ENCODE measurements at places on chromosomes 2 and 18. TPM values are rescaled to one million over a fixed set of nuclear protein-coding genes. Genes with fewer than 3 reads are reported as not detected.

The ZNF521 gene
- 8.5 TPM for total RNA-seq

The SETBP1 gene
- 1.0 TPM for total RNA-seq

The MLPH gene
- total RNA-seq = 53.1 TPM

The ORC2 gene
- 22.9 TPM for total RNA-seq

The TSGA10 gene
- 8.2 TPM for total RNA-seq

The HJURP gene
- total RNA-seq = 86.3 TPM

The FBLN7 gene
- 0.68 TPM for total RNA-seq

DNA sequence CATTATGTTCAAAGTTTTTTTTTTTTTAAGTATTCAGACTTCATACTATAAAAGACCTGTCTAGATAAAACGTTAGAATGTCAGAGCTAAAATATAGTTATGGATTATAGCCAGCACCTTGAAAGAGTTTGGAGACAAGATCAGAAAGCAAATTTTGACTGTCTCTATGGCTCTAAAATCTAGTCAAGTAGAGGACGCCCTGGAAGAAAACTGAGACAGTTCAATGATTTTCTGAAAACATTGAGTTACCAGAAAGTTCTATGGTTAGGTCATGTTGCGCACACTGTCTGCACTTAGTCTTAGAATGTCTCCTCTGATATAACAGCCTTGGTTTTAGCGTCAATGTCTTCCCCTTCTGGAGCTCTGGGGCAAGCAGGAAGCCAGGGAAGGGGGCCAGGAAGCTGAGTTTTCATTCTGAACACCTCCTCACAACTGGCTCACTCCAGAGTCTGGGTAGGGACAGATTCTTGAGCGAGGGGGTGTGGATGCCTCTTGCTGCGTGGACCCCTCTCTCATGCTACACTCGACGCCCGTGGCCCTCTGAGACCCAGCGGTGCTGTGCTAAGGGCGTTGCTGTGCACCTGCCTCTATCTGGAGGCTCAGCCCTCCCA, 99.5 kb downstream of the RNF144A start:
- DNase-seq = no peak

DNA sequence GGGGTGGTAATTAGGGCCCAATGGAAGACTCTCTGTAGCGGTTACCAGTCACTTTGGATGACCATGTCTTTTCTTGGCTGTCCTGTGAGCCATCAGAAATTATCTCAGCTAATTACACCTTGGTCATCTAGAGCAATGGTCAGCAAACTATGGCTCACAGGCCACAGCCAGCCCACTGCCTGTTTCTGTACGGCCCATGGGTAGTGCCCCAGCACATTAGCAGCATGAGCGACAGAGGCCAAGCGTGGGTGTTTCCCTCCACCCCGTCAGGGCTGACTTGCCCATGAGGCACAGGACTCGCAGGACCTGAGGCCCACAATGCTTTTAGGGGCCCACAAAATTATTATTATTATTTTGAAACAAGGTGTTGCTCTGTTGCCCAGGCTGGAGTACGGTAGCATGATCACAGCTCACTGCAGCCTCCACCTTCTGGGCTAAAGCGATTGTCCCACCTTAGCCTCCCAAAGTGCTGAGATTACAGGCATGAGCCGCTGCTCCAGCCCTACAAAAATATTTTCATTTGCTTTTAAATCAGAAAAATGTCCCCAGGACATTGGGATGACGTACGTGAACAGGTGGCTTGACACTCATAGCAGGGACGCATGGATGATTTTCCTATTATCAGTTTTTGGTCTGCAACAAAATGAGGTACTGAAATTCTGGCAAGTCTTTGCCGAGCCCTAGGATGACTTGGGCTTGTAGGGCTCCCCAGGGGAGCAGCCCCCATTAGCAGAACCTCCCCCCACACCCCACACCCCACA, 29.3 kb upstream of the CEP68 start:
- DNase-seq = no peak

DNA sequence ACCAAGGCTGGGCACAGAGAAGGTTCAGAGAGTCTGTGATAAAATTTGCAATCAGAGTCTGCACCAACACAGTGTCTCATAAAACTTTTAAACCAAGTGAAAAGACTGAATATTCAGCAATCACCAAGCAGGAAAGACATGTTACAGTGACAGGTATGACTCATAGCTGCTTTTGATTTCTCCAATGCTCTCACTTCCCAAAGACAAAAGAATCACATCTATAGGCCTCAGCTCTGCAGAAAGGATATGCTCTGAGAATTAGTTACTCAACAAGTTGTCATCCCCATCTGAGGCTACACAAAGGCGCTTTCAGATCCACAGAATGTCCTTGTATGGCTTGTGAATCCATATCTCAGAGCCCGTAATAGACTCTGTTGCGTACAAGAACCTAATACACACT, 92.5 kb downstream of the KCNF1 start:
- peak; percentile 24 for DNase-seq

- DNase-seq = no peak
These were observed 2.5 kb upstream of the SFT2D3 start for GRCh38 chr2:127698553-127699355.

DNA sequence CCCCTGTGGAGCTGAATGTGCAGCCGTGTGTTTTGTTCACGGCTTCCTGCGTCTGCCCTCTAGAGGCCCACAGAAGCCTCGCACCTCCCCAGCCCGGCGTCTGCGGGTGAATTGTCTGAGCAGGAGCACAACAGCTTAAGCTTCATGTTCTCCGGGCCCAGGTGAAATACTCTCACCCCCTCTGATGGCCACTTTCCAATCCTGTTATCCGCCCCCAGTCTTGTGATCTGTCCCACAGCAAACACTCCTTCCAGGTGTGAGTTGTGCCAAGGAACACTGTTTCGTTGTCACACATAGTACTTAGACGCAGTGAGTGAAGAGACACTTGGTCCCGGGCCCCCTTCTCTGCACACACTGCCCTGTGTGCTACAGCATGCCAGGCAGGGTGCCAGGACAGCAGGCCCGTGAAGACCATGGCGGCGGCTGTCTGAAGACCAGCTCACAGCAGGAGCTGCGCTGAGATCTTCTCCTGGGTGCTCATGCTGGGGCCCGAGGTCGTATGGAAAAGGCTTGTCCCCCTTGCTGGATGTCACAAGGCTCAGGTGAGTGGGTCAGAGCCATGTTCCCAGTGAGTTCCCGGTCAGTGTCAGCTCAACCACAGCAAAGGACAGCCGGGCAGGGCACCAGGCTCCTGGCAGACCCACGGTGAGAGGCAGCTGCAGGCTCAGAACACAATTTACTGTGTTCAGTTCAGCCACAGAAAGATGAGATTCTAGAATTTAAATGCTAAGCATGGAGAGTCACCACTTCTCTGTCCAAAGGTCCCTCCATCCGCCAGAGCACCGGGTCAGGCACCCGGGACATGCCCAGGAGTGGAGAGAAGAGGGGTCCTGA, 6.8 kb upstream of the PXDN start:
- peak; percentile 89 for DNase-seq

DNA sequence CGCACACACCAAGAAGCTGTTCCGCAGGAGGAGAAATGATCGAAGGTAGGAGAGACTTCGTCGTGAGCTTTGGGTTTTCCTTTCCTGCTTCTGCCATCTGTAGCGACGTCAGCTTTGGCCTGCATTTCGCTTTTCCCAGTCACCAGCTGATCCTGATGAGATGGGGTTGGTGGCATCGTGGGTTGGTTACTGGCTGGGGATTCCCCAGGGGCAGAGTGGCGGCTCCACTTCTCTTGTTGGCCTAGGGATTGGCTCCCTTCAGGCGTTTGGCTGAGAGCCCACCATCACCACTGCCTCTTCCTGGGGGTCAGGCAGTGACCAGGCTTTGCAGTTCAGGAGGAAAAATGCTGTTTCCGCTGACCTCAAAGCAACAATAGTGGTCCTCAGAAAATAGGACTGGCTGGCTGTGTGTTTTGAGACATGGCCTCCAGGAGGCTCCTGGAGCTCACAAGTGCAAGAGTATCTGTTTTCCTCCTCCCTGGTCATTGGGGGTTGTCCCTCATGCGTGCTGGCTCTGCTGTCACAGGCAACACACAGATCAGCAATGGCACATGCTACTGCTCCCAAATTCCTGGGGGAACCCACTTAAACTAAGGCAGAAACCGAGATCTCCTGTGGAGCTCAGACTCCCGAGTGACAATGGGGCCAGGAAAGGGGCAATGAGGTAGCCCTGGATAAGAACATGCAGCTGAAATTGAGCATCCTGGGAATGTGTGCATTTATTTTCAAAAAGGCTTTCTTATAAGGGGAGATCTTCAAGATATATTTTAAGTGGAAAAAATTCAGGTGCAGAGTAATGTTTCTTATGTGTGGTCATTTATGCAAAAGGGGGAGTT, 173.0 kb downstream of the CTIF start:
- DNase-seq = peak; percentile 27

DNA sequence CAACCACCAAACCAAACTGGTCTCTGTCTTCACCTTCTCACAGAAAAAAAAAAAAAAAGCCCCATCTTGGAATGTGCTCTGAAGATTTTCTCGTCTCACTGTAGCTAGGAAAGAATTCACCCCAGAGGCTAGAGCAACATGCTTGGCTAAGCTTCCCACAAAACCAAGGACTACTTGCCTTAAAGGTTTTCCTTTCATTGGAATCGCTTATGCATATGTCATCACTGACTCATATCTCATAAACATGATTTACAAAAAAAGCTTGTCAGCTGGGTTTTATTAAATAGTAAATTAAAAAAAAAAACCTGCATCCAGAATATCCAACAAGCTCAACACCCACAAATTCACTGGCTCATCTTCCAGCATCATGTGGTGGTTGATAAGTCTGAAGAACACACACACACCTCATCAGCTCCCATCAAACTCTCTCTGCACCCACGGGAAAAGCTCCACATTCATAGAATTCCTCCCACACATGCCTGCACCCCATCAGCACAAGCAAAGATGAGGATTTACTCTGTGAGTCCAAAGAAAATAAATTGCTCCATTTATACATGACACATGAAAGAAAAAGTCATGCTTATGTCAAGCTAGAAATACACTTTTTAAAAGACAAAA, 182.0 kb upstream of the TRIB2 start:
- DNase-seq = peak; percentile 79

DNA sequence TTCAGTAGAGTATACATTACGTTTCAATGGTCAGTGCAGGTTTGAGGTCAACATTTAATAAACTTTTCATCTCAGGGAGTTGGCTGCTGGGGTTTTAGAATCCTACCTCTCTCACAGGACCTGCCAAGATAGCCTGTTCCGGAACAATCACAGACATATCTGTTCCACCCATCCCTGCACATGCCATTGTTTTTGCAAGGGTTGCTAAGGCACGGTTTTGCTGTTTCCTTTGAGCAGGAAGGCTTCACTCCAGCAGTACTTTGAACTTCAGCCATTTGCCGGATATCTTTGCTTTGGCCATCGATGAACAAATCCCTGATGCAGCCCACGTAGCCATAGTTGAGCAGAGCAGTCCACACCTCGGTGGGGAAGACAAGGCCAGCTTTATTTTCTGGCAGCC, 493.8 kb downstream of the NRXN1 start:
- no peak for DNase-seq

GRCh38 chr2:98749066-98749450, 18.1 kb upstream of the MGAT4A start:
- DNase-seq = no peak

- no peak for DNase-seq
These were observed 79.2 kb downstream of the ZDBF2 start for GRCh38 chr2:206353685-206354084.

- DNase-seq = no peak
These were observed 69.9 kb upstream of the CTLA4 start for GRCh38 chr2:203797712-203798111.

DNA sequence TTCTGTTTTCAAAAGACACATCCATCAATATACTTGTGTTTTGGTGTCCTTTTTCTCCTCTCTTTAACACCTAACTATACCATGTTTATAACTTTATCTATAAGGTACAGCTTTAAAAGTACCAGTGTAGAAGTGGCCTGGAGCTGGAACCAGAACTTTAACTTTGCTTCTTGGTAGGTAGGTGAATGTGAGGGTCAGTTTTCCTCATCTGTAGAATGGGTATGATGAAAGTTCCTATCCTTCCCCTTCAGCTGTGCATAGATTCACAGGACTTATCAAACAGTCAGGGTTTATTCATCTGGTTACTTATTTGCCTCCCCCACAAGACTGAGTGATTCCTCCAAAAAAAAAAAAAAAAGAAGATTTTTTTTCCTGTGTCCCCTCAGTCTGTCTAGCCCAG, 12.7 kb downstream of the KCTD1 start:
- DNase-seq = no peak

DNA sequence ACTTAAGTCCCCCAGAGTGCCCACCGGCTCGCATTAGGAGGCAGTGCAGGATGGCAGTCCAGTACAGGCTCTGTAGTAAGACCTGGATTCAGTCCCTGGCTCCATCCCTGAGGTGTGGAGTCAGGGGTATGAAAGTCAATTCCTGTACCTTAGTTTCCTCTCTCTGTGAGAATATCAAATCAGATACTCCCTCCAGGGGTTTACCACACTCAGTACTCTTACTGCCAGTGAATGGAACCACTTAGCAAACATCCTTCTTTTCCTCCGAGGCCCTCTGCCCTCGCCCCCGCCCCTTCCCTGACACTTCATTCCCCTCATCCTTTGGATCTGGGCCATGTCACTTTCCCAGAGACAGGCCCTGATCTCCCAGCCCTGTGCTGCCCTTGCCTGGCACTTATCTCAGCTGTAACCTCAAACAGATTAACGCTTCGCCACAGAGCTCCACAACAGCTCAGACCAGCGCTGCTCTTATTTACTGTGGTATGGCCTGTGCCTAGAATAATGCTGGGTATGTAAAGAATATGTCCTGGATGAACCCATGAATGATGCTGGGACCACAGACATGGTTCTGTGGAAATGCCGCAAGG, 159.0 kb upstream of the TMEM200C start:
- peak; percentile 38 for DNase-seq

- no peak for DNase-seq
These were observed 249.0 kb downstream of the LPIN1 start for GRCh38 chr2:11995456-11995855.

GRCh38 chr2:182366628-182367027, 60.2 kb downstream of the PDE1A start:
- DNase-seq = no peak

DNA sequence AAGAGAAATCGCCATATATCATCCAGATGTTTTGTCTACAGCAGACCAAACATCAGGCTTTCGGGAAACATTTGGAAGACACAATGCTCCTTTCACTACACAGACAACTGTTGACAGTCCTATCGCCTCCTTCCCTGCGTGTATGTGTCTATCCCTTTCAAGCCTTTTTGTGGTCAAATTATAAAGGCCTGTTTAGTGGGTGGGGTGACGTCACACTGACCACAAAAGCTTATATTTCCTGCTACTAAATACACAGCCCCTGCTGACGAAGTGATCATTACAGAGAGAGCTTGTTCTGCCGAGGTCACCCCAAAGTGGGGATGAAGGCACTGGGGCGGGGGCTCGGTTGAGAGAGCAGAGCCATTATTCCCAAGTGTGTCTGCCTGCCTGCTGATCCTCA, 302.7 kb upstream of the TNP1 start:
- peak; percentile 89 for DNase-seq

GRCh38 chr2:123659120-123659519, 366.0 kb upstream of the CNTNAP5 start:
- DNase-seq = no peak
